ENCODE measurements at places on chromosomes 1 and 21.

DNA sequence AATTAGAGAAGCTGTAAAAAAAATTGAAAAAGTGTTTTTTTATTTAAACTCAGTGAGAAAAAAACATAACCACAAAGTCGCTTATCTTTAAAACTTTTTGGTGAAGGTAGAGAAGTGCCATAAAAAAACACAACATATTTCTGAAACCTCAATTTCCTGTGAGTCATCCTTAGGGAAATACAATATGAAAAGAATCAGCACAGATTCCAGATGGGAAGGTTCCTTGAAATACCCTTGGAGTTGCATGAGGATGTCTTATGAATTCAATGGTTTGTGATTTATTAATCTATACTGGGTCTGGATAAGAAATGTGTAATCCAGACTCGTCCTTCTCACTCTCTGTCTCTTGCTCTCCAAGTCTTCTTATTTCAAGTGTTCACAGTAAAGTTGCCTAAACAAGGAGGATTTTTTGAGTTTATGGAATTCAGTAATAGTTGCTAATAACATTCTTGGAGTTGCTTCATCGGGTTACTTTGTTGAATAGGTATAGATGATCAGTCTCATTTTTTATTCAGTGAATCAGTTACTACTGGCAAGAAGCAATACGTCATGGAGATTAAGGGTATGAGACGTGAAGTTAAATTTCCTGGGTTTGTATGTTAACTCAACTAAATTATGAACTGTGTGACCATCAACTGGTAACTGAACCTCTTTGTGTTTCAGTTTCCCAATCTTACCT lies 191.4 kb downstream of the KCNK2 start:
- no peak for DNase-seq

DNA sequence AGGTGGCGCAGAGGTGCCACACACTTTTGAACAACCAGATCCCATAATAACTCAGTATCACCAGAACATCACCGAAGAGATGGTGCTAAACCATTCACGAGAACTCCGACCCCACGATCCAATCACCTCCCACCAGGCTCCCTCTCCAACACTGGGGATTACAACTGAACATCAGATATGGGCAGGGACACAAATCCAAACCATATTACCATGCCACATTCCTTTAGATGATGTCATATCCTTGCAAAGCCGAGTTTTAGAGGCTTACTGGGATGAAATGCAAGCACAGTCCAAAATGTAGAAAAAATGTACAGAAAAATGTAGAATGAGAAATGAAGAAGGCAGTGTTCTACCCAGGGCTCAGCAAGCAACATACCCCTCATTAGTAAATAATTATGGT lies 64.7 kb downstream of the SGIP1 start:
- no peak for DNase-seq

GRCh38 chr1:76668046-76668445 lies 199.2 kb upstream of the ST6GALNAC5 start:
- DNase-seq = no peak

DNA sequence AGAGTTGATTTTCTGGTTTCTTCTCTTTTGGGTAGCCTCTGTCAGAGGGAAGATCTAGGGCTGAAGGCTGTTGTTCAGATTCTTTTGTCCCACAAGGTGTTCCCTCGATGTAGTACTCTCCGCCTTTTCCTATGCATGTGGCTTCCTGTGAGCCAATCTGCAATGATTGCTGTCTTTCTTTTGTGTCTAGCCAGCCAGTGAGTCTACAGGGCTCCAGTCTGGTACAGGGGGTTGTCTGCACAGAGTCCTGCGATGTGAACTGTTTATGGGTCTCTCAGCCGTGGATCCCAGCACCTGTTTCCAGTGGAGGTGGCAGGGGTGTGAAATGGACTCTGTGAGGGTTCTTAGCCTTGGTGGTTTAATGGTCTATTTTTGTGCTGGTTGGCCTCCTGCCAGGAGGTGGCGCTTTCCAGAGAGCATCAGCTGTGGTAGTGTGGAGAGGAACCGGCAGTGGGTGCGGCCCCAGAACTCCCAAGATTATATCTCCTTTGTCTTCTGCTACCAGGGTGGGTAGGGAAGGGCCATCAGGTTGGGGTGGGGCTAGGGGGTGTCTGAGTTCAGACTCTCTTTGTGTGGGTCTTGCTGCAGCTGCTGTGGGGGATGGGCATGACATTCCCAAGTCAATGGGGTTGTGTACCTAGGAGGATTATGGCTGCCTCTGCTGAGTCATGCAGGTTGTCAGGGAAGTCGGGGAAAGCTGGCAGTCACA lies 81.3 kb upstream of the C21orf91 start:
- no peak for DNase-seq

- DNase-seq = no peak
Observed at GRCh38 chr1:59852117-59852516, 37.4 kb downstream of the HOOK1 start.

DNA sequence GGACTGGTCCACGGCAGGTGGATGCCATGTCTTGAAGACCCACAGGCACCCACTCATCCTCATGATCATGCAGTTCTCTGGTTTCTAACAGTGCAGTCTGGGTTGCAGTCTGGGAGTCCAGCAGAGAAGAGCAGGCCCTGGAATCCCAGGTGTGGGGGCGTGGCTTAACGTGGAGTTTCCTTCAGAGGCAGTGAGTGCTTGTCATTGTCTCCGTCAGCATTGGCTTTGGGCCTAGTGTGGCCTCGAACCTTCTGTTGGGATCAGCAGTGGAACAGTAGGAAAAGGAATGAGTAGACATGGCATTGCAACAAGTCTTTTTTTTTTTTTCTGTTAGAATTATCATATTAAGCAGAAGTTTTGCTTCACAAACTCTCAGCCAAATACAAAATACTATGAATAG lies 12.8 kb downstream of the LGALS8 start:
- no peak for DNase-seq

All from activated CD4-positive, alpha-beta T cell treated with anti-CD3 and anti-CD28 coated beads for 4 hours (primary cell).